ENCODE measurements at places on chromosomes 7 and 10. TPM values are rescaled to one million over a fixed set of nuclear protein-coding genes. Genes with fewer than 3 reads are reported as not detected.

GRCh38 chr10:73017955-73018480, 63.4 kb upstream of the PLA2G12B start:
- DNase-seq = no peak

EIF5AL1 gene
- total RNA-seq = 0.09 TPM

DNA sequence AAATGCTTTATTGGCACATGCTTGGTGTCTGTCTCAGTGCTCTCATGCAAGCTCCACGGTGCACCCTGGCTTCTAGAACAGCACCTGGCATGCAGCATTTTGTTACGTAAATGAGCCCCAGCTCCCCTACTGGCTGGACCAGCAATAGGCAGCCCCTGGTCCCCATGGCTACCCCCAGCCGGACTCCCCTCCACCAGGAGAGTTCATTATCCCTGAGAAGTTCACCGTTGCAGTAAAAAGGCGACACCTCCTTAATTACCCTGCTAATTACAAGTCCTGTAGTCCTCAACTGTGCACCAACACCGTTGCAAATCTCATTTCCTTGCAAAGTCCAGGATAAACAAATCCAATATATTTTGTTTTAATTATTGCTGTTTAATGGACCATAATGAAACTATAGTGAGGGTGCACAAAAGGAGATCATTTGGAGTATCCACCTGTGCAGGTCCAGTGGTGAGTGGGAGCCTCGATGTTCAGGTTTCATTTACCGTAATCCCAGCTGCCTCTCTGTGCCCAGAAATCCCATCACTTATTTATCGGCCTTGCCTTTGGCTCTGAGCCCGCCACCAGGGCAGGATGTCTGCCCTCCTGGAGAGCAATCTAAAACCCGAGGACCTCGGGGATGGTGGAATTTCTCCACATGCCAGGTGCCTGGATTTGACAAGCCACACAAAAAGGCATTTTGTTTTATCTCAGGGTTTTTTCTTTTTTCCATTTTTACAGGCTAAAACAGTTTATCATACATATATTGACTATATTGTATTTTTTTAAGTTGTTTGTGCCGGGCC, 12.8 kb upstream of the DRGX start:
- no peak for DNase-seq

DNA sequence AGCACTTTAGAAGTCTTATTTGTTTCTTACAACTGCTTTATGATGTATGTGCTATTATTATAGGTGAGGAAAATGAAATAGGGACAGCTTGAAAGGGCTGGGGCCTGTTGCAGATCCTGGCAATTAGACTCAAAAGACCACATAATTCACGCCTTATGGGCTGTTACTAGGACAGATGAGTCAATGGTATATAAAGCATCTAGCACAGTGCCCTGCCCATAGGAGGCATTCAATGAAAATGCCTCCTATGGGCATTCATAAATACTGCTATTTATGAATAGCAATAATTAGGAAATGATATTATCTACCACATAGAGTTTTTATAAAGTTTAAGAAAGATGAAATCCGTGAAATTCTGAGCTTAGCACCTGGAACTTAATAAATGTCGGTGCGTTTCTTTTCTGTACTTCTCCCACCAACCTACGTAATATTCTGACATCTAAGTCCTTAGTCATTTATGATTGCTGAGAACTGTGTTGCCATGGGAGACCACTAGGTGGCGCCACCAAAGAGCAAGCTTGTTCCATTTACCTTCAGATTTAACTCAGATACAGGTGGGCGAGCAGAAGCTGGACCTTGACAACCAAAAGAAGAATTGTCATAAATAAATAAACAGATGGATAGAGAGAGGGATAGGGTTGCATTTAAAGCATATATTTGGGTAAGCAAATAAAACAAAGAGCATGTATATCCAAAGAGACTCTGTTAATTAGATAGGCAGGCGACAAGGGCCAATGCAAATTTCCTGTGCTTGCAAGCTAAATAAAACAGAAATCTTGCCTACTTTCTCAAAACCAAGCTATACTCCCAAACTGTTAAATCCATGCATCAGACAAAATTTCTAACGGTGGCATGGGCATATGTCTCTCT, 699.9 kb downstream of the INHBA start:
- DNase-seq = peak; percentile 32

GRCh38 chr7:128053023-128053422, 21.8 kb upstream of the LRRC4 start:
- no peak for DNase-seq

- DNase-seq = no peak
Measured at GRCh38 chr7:74493295-74493694, 39.6 kb downstream of the GTF2IRD1 start.

LIPJ gene
- total RNA-seq = 0.14 TPM

- DNase-seq = no peak
Measured at GRCh38 chr7:130006771-130007170, 44.4 kb downstream of the ZC3HC1 start.

LRRN3 gene
- total RNA-seq = 0.20 TPM

DNA sequence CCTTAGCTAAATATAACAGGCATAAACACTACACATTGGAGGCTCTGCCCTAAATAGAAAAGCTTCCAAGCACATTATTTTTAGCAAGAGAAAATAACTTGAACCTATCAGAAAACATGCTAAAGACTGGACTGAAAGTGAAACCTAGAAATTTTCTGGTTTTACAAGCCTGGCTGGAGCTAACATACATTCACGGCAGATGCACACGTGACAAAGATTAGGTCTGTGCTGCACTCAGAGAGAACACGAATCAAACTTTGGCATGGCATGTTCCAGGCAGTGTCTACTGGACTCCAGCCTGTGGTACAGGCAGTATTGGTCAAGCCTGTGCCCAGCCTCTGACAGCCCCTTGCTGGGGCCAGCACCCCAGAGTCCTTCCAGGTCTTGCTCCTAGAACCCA, 94.1 kb upstream of the PCBD1 start:
- DNase-seq = peak; percentile 11

DNA sequence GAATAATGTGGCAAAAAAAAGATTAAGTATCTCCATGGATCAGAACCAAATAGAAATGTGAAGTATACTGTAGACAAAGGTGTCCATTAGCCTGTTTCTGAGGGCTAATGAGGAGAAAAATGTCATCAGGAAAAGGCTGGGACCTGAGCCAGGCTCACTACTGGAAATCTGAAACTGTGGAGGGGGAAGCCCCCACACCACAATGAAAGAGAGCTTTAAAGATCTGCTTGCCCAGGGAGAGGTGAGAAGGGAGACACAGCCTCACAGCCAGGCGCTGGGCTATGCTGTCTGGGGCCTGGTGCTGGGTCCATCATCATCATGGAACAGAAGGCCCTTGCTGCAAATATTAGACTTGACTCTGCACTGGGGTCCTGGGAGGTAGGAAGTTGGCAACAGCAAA, 90.4 kb downstream of the OSBPL3 start:
- DNase-seq = no peak

CCDC126 gene
- 12.2 TPM for total RNA-seq

- no peak for DNase-seq
Measured at GRCh38 chr7:74056096-74056915, 27.3 kb upstream of the LIMK1 start.

DNA sequence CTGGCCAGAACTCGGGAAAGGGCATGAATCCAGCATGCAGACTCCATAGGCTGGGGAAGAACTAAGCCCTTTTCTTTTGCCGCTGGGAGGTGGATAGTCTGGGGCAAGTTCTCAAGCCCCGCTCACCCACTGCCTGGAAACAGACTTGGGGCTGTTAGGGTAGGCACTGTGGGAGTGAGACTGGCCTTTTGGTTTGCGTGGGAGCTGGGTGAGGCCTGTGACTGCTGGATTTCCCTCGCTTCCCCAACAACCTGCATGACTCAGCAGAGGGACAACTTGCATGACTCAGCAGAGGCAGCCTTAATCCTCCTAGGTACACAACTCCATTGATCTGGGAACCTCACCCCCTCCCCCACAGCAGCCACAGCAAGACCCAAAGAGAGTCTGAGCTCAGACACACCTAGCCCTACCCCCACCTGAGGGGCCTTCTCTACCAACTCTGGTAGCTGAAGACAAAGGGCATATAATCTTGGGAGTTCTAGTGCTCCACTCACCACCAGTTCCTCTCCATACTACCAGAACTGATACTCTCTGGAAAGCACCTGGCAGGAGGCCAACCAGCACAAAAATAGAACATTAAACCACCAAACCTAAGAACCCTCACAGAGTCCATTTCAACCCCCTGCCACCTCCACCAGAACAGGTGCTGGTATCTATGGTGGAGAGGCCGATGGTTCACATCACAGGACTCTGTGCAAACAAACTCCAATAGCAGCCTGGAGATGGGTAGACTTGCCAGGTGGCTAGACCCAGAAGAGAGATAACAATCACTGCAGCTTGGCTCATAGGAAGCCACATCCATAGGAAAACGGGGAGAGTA, 81.4 kb upstream of the LAMB4 start:
- peak; percentile 9 for DNase-seq

DNA sequence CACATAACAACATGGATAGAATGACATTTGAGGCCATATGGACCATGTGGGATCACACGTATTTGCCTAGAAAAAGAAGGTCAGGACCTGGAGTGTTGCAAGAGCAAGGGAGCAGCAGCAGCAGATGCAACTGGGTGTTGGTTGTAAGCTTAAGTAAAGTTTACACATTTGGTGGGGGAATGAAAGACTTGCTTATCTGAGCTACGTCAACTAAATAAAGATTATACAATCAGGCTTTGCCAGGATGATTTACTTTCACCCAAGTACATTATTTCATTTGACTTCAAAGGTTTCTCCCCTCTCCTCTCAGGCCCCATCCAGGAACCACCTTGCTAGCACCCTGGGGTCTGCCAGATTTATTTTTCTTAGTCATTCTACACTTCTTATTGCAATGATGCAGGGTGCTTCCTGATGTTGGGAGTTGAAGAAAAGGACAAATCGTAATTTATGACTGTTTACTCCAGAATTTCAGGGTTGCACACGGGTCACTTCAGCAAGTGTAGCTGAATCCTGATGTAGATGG, 591.9 kb upstream of the IGFBP3 start:
- DNase-seq = no peak

DNA sequence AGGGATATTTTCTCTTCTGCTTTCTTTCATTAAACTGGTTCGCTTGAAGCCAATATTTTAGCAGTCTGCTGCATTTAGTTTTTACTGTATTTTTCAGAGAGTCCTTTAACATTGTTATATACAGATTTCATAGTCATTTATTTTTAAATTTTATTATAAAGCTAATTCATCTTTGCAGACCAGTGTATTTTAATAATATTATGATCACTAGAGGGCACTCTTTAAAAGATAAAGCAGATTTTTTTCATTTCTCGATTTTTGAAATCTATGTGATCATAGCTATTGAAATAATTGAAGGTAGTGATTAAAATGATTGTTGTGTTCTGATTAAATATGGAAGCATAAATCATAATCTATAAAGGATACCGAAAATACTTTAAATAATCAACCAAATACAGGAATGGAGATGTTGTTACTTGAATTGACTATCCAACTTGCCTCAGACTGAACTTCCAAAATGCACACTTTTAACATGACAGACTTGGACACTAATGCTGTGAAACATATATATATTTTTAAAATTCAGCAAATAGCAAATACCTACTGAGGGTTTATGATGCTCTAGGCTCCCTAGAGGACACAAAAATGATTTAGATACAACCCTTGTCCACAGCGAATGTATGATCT, 35.2 kb downstream of the ST7 start:
- no peak for DNase-seq

SH2B2 gene
- 3.2 TPM for total RNA-seq

- no peak for DNase-seq
Measured at GRCh38 chr10:124336186-124336585, 82.5 kb downstream of the OAT start.

- peak; percentile 32 for DNase-seq
Measured at GRCh38 chr7:130994378-130995115, 260.5 kb upstream of the KLF14 start.

DNA sequence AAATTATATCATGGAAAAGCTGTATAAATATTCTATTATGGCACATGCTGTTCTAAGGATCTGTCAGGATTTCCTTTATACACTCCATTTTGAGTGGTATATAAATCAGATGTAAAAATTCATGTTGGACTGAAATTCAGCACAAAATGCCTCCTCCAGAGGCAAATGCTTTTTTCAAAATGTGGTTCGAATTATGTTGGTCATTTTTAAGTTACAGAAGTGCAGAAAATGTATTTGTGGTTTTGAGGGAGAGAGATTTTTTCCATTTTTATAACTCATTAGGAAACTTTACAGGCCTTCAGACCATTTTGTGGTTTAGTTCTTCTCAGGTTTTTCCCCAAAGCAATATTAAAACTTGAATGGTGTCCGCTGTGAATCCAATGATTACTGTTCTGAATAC, 2.9 kb downstream of the PPP1R3A start:
- no peak for DNase-seq

ENKUR gene
- 1.3 TPM for total RNA-seq

- DNase-seq = no peak
Measured at GRCh38 chr10:108358912-108359311, 1194.4 kb upstream of the SORCS1 start.

APBB1IP gene
- total RNA-seq = 4.6 TPM

DNA sequence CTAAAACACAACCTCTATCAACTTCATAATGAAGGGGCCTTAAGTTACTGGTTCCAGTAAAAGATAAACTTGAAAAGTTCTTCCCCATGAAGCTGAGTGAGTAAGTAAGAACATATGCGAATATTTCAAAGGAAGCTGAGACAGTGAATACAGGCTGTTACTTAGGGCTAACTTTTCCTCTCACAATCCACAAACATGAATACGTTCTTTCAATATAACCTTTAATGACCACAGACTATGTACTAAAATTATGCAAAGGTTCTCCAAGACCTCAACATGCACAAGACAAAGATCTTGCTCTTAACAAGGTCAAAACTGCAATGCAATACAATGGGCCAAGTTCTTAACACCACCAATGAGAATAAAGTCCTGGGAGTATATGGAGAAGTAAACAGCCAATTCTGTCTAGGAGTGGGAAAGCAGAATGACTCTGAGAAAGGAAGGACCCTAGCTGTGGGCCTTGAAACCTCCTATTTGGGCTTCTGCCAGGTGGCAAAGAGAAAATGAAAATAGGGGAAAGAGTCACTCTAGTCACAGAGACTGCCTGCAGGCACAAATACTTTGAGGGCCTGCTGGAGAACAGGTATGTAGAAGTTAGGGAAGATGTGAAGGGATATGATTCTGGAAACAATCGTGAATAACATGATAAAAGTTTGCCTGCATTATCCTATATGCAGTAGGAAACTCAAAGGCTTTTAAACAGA, 43.7 kb downstream of the OSBPL3 start:
- no peak for DNase-seq

- no peak for DNase-seq
Measured at GRCh38 chr10:25493122-25493893, 318.5 kb downstream of the GPR158 start.

DNA sequence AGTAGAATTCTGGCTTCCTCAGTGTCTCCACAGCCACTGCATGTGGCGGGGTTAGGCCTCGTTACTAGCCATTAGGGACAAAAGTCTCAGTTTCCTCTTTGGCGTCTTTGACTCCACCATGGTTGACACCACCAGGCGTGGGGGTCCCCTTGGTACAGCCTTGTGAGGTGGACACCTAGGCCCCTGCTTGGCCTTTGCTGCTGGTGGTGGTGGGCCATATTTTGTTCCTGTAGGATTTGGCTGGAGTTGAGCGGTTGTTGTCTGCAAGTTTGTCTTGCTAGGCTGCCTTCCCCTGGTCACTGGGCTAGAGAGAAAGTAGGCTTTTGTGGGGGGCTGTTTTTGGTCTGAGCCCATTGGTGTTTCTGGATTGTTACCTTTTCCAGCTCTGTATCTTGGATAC, 272.7 kb downstream of the CAMK1D start:
- no peak for DNase-seq

- peak; percentile 54 for DNase-seq
Measured at GRCh38 chr10:513393-513792, 176.1 kb downstream of the DIP2C start.
